CMK (cell line): ENCODE measurements at places on chromosomes 4 and X.

DNA sequence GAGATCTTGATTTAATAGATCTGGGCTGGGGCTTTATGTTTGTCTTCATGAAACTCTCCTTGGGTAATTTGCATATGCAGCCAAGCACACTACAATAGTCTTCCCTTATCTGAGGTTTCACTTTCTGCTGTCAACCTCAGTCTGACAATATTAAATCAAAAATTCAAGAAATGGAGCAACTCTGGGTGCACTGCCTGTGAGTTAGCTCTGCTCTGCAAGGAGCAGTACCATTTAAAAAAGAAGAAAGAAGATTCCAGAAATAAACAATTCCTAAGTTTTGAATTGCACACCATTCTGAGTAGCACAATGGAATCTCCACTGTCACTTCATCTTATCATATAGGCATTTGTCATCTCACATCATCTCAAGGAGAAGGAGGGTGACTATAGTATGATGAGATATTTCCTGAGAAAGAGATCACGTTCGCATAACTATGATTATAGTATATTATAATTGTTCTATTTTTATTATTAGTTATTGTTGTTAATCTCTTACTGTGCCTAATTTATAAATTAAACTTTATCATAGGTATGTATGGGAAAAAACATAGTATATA lies 9.4 kb downstream of the FNIP2 start:
- DNase-seq = no peak

- no peak for DNase-seq
Observed at GRCh38 chr4:151129796-151130195, 30.4 kb downstream of the RPS3A start.

GRCh38 chr4:41359836-41360213 lies 103.1 kb downstream of the UCHL1 start:
- no peak for DNase-seq

DNA sequence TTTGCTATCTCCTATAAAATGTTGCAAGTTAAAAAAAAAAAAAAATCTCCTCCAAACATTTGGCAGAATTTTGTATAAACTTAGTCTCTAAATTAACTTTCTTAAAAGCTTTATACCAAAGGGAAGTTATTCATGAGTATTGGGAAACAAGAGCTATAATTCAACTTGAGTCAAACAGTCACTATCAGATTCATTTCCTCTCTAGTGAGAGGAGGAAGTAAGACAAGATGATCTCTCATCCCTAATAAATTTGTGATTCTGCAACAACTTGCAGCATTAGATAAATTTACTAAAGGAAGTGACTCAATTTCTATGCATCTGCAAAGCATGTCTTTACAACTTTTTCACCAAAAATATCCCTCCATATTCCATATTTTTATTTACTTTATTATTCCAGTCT lies 135.4 kb upstream of the GNPDA2 start:
- DNase-seq = no peak

GRCh38 chrX:10665681-10666080 lies 45.3 kb upstream of the MID1 start:
- no peak for DNase-seq

DNA sequence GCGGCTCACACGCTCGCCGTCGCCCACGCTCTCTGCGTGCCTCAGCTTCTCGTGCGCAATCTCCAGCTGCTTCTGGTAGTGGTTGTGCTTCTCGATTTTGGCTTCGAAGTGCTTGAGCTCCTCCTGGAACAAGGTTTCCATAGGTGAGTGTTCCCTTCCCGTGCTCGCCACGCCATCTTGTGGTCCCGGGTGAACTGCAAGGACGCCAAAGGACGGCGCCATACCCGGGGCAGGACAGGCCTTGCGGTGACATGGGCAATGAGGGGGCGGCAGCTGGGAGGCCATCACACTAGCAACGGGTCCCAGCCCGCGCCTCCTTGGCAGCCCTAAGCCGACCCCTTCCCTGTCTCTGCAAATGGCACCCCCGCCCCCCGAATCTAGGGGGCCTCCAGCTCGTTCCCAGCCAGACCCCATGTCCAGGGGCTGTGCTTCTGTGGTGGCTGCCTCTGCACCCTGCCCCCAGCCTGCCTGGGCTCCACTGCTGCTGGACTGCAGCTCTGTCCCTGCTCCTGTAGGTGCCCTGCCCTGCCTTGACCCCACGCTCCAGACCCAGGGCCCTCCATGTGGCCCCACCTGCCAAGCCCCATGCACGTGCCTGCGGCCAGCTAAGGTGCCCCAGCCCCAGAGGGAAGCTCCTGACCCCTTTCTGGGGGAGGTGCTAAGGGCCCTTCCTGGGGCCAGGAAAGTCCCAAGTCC lies 17.3 kb downstream of the LRPAP1 start:
- DNase-seq = no peak

DNA sequence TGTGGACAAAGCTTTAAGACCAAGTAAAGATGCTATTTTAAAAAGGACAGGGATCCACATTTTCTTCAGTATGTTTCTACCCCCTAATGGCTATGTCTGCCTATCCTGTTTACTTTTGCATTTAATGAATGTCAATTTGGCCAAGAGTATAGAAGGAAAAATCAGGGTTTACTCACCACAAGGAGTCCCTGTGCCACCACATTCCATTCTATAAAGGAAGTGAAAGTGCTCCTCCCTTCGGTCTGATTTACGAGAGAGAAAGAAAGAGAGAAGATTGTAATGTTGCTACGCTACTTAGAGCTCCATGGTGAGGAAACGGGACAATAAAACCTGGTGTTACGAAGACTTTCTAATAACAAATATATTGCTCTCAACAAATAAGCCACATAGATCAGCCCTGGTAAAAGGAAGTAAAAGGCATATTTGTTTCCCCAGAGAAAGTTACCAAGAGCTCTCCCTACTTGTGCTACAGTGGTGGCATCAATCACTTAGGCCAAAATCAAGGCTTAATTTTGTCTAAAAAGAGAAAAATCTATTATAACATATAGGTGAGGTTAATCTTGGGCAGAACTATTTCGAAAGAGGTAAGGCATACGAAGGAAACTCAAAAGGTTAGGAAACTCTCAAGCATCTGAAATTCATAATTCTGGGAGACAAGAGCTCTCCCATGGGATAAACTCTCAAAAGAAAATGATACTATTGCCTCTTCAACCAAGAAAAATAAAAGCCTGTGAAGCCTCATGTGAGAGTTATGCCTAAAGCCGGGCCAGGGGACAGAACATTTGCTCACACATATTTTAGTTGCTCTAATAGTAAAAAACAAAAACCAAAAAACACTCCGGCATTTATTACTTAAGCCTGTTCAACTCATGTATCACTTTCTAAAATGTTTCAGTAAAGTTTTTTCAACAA lies 29.5 kb downstream of the TAPT1 start:
- no peak for DNase-seq

DNA sequence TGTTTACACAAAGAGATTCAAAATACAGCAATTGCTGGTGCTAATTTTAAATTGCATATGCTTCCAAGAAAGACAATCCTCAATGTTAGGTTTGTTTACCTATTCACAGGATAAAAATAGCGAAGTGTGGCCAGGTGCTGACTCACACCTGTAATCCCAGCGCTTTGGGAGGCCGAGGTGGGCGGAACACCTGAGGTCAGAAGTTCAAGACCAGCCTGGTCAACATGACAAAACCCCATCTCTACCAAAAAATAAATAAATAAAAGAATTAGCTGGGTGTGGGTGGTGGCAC lies 77.7 kb downstream of the OPHN1 start:
- no peak for DNase-seq

GRCh38 chr4:168634276-168634802 lies 137.5 kb downstream of the PALLD start:
- no peak for DNase-seq

DNA sequence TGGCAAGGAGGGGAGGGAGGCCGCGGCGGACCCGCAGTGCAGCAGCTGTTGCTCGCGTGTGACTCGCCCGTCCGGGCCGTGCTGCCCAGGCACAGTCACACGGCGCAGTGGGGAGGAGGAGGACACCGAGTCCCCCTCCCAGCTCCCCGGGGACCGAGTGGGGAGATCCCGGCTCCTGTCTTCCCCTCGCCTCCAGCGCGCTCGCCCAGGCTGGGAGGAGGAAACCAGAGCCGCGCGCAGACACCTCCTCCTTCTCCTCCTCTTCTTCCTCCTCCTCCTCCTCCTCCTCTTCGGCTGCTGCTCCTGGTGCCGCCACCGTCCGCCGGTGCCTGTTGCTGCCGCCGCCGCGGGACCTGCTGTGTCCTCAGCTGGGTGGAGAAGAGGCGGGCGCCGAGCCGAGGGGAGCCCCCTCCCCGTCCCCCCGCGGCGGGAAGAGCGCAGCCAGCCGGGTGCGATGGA lies at the start of gene TBC1D1:
Gene TBC1D1 (plus strand): TSS at position 284 of the 459 bp plus-strand sequence. CDS start 11,012 bp downstream, outside the sequence.
- DNase-seq = no peak

- no peak for DNase-seq
Observed at GRCh38 chr4:32147446-32148085, 1427.4 kb downstream of the PCDH7 start.
